ENCODE measurements at places on chromosomes 2 and 18.

- DNase-seq, result no peak
These were observed 68.2 kb downstream of the TPGS2 start for GRCh38 chr18:36760598-36760997.

GRCh38 chr2:219309278-219309677 is at the start of gene PTPRN:
TSS of gene PTPRN (minus strand) at chr2:219309401. CDS start at chr2:219309332, 69 bp downstream.
- peak; percentile 79 for DNase-seq

DNA sequence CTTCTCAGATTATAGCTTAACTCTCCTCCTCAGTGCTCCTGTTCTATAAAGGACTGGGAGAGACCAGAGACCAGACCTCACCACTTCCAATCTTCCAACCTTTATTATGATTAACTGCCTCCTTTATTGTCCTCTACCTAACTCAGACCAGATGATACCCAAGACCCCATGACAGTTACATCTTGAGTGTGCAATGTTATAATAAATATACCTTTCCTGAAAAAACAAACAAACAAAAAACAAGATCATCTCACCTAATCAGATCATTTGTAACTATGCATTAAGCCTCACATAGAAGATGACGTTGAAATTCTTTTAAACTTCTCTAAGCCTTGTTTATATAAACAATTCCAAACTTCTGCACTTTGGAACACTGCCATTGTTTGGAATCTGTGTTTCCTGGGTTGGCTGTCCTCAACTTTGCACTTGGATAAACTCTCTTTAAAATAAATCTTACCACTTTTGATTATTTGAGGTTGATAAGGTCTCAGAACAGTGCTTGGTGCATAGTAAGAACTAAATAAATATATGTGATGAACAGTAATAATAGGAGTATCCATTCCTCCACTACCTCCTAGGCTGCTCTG is 342.7 kb downstream of the TDRD15 start:
- DNase-seq, result no peak

DNA sequence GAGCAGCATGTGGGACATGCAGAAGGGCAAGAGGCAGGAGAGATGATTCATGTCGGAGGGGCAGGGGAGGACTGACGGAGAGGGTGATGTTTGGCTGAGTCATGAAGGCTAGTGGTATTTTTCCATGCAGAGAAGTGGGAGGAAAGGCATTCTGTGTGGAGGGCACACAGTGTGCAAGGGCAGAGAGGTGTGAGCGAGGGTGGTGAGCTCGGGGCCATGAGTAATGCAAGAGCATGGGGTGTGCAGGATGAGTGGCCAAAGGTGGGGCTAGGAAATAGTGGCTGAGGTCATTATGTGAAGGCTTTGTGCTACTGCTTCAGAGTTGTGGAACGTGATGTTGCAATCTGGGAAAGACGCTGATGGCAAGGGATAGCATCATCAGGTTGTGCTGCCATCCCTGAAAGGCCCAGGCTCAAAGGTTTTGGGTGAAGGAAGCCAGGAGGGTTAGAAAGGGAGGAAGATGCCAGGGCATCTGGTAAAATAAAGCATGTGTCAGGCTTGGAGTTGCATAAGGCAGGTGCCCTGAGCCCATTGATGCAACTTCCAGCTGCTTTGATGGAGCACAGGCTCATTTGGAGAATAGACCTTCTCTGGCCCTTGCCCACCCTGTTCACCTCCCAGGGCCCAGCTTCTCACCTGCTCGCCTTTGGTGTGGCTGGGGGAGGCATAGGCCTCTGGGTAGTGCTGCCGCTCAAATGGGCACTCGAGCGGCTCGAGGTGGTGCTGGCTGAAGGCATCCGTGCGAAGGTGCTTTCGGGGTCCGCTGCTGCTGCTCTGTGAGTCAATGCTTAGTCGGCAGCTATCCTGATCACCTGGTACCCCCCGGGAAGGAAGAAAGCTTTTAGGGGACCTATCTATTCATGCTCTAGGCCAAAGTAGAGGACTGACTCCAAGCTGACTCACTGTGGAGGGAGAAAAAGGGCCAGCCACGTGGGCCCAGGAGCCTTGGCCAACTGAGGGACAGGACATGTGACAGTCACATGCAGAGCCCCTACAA is 37.5 kb downstream of the PAX8 start:
- peak; percentile 100 for DNase-seq

GRCh38 chr2:214604861-214605260 is 194.0 kb downstream of the VWC2L start:
- peak; percentile 2 for DNase-seq

DNA sequence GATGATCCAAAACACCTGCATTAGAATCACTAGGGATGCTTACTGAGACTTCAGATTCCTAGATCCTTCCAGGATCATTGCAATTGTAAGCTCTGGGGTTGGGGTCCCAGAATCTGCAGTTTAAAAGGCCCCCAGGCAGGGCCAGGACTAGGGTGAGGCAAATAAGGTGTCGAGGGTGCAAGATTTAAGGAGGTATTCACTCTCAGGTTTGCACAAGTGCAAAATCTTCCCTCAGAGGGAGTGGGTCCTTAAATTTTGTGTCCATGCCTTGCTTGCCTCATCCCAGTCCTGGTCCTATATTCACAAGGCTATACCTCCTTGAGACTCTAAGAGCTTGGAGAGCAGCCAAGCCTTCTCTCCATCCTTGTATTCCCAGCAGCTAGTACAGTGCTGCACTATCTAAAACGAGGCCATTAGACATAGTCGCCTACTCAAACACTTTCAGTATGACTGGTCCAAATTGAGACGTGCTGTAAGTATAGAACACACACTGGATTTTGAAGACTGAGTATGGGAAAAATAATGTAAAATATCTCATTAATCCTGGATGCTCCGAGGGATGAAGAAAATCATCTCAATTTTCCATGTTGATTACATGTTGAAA is 31.6 kb upstream of the MREG start:
- no peak for DNase-seq

- DNase-seq, result no peak
These were observed 13.4 kb upstream of the HOXD1 start for GRCh38 chr2:176174824-176175708.

GRCh38 chr18:46224181-46224775 is 120.1 kb downstream of the HAUS1 start:
- no peak for DNase-seq

- DNase-seq, result peak; percentile 60
These were observed 175.1 kb downstream of the NCK2 start for GRCh38 chr2:105919826-105920225.

DNA sequence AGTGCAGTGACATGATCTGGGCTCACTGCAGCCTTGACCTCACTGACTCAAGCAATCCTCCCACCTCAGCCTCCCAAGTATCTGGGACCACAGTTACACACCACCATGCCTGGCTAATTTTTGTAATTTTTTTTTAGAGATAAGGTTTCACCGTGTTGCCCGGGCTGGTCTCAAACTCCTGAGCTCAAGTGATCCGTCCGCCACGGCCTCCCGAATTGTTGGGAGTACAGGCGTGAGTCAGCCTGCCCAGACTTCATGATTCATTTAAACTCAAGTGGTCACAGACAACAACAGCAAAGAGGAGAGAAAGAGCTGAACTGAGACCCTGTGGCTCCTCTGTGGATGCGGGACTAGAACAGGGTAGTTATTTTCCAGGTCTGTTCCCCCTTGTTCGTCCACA is 83.0 kb downstream of the TSHZ1 start:
- peak; percentile 33 for DNase-seq

GRCh38 chr2:7077660-7078267 is 160.6 kb downstream of the RNF144A start:
- DNase-seq, result peak; percentile 28

GRCh38 chr2:69033461-69034095 is 20.6 kb downstream of the ANTXR1 start:
- DNase-seq, result peak; percentile 23
